Left renal cortex interstitium (tissue), 4 donors: ENCODE measurements at places on chromosomes 2 and 18.

- no peak for DNase-seq
These were observed 36.1 kb downstream of the POMC start for GRCh38 chr2:25132299-25132635.

- DNase-seq, result no peak
These were observed 79.4 kb upstream of the FAM117B start for GRCh38 chr2:202555356-202555755.

DNA sequence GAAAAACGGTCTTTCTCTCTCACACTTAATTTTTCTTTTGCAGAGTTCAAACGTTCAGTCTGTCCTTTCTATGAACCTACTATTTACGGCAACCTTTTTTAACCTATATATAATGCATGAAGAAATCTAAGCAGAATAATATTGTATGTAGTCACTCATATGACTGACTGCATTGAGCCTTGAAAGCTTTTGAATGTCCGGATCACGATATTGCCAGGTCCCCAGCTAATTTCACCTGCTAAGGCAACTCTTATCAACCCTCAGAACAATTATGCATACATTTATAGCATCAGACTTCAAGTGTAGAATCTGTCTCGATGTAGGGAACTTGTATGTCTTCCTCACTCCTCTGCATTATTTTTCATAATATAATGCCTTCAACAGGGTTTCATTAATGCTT, 1083.8 kb upstream of the KLHL29 start:
- DNase-seq, result no peak

DNA sequence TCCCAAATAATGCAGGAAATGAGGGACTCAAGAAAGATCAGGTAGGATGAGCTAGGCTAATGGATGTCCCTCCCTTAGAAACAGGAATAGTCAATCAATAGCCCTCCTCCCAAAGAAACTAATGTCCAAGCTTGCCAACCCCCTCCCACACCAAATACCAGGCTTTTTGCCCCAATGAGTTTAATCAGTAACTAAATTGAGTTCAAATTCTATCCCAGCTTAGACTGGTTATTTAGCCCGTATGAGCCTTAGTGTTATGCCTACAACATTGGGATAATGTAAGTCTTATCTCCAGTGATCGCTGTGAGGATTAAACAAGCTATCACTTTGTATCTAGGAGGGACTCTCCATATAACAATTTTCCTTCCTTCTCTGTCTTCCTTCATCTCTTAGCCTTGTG, 310.7 kb downstream of the DPP10 start:
- DNase-seq, result no peak

- DNase-seq, result no peak
These were observed 14.4 kb upstream of the VRK2 start for GRCh38 chr2:58032016-58032763.

DNA sequence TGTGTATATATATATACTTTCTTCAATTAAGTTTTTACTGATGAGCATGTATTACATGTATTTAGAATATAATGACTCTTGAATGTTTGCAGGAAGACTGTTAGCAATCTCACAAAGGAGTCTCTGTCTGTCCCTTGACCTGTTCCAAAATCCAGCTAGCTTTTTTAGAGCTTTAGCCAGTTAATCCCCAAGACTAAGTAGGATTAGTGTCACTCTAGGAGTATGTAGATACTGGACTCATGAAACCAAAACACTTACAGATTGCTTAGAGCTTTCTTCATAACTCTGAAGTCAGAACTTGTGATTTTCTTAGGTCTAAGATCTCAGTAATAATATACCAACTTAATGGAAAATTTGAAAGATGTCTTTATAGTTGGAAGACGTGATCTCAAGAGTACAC, 2.2 kb downstream of the UBXN4 start:
- DNase-seq, result no peak

- peak; percentile 34 for DNase-seq
These were observed 140.2 kb downstream of the PLCL1 start for GRCh38 chr2:197944416-197945096.
